ENCODE measurements at places on chromosomes 12 and 14.

GRCh38 chr14:90607141-90607540 lies 209.1 kb downstream of the TTC7B start:
- no peak for DNase-seq

- no peak for DNase-seq
Measured at GRCh38 chr12:124075841-124076240, 102.8 kb downstream of the ZNF664 start.

DNA sequence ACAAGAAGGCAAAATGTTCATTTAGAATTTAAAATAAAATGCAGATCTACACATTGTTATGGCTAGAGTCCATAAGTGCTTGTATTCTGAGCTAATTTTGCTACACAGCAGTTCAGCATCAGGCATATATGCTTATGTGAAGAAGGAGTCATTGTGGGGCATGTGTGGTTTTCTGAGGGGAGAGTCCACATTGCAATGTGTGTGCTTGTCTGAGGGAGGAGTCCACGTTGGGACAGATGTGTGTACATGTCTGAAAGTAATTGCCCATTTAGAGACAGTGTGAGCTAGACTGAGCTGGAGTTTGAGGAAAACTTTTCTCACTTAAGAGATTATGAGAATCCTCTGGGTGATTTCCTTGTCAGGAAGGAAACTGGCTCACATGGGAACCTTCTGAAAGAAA lies 767.9 kb downstream of the TMEM121 start:
- no peak for DNase-seq

DNA sequence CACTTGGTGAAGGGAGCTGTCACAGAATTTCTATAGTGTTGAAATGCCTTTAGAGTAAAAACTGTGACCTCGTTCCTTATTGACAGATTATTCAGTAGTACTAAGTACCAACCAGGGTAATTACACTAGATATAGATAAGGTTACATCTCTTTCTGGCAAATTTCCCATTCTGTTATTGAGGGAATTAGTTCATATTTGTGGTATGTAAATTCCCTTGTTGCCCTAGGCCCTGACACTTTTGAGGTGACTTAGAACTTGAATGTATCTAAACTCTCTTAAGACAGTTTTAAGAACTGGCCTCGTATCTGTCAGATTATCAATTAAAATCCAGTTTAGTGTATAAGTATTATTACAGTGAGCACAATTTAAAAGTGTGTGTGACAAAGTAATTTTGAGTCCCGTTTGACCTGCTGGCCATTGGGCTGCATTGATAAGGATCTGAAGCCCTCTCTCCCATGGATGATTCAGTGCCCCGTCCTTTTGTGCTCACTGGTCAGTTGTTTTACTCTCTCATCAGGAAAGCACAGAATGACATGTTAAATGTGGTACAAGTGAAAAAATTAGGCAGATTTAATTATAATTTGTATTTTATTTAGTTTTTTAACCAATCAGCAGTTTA lies 123.2 kb downstream of the GPR135 start:
- DNase-seq: no peak

GRCh38 chr14:53516261-53516774 lies 363.2 kb upstream of the DDHD1 start:
- no peak for DNase-seq

DNA sequence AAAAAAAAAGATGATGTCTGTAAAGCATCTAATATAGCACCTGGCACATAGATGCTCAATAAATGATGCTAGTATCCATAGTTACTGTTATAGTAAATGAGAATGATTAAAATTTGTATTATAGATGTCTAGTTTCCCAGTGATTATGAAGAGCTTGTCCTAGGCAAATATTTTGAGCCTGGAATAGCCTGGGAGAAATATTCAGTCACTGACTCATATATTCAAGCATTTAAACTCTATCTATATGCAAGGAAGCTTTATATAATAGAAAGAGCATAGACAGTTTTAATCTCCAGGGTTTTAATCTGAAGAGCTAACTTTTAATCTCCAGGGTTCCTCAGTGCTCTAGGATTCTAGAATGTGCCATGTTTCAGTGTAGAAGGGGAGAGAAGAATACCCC lies 91.5 kb upstream of the VASH1 start:
- DNase-seq: no peak

DNA sequence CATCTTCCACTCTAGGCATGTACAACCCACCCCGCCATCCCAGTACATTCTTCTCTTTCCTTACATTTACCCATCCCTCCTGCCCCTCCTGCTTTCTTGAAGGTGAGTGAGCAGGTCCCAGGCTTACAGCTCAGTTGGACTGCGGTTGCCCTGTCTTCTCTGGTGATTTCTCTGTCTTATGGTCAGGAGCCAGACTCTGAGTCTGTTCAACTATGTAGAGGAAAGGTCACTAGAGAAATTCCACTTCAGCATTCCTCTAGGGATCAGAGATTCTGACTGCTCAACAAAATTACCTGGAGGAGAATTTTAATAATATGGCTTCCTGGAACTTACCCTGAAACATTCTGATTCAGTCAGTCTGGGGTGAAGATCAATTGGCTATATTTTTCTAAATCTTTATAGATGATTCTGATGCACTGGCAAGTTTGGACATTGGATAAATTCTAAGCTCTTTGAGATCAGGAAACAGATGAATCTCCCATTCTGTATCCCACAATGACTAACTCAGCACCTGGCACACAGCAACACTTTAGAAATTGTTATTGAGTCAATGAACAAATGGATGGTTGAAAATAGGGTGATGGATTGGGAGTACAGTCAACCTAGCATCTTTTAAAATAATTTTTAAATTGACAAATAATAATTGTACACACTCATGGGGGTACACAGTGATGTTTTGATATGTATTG lies 128.6 kb upstream of the HIF1A start:
- no peak for DNase-seq

DNA sequence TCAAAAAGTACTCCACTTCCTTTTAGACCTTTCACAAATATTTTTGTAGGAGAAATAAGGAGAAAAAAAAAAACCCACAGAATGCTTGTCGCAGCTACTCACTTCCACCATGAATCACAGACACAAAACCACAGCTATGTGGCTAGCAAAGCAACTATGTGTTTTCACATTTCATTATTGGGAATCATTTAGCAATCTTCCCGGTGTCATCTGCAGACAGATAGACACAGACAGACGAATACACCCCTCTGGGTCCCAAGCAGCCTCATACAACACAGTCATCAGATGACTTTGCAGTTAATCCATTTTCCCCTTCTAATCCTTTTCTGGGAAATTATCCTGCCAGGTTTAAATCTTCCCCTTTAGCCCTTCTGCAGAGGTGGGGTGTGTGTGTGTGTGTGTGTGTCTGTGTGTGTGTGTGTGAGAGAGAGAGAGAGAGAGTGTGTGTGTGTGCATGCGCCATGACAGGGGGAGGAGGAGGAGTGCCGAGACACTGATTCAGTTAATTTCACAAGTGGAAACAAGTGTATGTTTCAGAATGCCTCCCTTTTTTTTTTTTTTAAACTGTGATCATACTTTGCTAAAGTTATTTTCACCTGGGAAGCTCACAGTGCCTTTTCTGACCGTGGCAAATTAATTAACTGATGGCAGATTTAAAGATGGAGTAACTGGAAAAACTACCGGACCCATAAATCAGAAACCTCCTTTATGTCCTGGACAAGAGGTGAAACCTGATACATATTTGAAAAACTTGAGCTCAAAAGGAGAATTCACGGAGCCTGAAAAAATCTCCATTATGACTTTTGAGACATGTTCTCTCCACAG lies 39.9 kb downstream of the LTBP2 start:
- DNase-seq: peak; percentile 16

- DNase-seq: no peak
Measured at GRCh38 chr12:88509347-88509746, 70.9 kb downstream of the KITLG start.

DNA sequence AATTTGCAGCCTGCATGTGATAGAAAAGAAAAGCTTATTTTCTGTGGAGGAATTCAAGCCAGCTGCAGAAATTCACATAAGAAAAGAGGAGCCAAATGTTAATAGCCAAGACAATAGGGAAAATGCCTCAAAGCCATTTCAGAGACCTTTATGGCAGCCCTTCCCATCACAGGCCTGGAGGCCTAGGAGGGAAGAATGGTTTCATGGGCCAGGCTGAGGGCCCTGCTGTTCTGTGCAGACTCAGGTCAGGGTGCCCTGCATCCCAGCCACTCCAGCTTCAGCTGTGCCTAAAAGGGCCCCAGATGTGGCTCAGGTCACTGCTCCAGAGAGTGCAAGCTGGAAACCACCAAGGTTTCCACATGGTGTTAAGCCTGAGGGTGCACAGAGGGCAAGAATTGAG lies 21.2 kb upstream of the CCDC88C start:
- no peak for DNase-seq

DNA sequence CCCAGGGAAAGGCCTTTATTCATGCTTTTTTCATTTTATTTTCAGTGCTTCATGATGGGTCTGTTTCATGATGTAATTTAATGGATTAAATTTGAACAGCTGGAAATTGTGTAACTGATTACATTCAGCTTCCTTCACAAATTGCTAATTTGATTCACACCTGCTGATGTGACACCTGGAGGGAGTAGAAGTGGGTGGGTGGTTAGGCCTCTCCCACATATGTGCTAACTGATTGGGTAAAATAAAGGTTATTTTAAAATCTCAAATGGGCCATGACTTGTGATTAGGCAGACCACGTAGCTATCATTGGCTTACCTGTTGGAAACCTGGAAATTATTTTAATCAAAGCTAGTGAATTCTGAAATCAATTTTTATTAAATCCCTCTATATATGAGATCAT lies 142.1 kb downstream of the GXYLT1 start:
- no peak for DNase-seq

- DNase-seq: no peak
Measured at GRCh38 chr12:6996040-6996441, 22.2 kb downstream of the LPCAT3 start.

DNA sequence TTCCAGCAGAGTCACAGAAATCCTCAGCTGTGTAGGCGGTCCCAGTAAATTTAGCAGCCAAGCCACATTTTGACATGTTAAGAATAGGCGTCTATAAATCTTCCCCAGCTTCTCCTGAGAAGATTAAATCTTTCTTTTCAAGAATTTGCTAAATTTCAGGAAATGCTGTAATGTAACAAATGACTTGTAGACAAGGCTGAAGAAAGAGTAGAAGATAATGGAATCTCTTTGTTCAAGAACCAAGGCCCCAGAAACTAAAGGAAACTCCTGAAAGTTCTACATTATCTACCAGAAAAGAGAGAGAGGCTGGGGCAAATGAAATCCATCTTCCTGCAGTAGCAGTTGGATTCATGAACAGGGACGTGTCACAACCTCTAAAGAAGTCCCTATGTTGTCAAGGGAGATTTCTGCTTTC lies 760.3 kb downstream of the NOVA1 start:
- DNase-seq: no peak

GRCh38 chr12:101019667-101020066 lies 190.4 kb downstream of the SLC5A8 start:
- DNase-seq: no peak

DNA sequence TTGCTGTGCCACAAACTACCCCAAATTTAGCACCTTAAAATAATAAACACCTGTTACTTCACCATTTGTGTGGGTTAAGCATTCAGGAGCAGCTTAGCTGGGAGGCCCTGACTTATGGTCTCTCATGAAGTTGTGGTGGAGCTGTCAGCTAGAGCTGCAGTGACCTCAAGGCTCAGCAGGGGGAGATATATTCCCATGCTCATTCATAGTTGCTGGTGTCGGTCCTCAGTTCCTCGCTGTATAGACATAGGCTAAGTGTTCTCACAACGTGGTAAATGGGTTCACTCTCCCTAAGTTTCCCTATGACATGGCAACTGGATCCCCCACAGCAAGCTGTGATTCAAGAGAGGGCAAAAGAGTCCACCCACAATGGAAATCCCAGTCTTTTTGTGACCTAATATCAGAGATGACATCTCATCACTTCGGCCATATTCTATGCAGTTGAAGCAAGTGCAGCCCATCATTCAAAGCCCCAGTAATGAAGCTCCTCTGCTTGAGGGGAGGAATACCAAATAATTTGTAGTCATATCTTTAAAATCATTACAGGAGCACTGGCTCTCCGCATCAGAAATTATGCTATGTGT lies 41.1 kb downstream of the PRB3 start:
- DNase-seq: peak; percentile 4

DNA sequence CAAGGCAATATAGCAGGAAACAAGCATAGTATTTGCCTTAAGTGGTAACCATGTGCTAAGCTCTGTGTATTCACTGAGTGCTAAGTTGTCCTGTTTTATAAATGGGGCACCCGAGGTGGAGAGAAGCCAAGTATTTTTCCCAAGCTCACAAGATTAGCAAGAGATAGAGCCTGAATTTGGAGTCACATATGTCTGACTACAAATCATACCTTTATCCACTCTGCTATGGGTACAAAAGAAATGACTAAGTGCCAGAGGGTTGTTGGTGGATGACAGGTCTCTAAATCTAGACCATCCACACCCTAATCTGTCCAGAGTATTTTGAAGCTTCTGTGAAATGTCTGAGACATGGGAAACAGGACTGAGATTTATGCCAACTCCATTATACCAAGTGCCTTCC lies 182.1 kb upstream of the SEL1L start:
- no peak for DNase-seq

DNA sequence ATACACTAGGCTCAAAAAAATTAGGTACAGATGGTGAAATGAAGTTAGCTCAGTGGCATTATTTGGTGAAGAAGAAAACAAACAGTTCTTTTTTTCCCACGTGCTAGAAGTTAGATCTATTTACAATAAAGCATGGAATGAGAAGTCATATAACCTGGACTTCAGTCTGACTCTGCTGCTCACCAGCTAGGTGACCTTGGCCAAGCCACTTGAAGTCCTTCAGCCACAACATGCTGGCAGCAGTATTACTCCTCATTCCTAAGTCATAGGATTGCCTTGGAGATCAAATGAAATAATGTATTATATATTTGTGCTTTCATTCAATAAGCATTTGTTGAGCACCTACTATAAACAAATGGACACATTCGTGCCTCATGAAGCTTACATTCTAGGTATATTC lies 45.2 kb downstream of the PTHLH start:
- no peak for DNase-seq

DNA sequence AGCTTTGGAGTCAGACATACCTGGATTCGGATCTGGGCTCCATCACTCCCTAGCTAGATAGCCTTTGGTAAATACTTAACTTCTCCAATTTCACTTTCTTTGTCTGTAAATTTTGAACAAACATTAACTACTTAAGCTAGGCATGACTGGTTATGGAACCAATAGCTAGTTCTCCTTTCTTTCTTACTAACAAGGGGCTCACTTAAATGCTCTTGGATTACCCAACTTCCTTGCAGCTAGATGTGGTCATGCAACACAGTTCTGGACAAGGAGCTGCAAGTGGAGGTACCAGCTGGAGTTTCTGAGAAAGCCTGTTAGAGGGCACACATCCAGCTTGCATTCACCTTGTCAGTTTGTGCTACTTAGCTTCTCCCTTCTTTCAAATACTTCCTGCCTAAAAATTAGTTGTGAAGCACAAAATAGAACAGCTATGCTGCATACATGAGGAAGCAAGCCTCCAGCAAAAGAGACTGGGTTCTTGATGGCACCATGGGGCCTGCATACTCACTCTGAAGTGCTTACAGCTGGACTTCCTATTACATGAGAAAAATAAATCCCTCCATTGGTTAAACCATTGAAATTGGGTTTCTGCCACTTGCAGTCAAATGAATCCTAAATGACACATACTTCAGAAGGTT lies 210.1 kb upstream of the EEA1 start:
- DNase-seq: no peak

- DNase-seq: no peak
Measured at GRCh38 chr12:4829161-4829792, 80.4 kb upstream of the KCNA1 start.

GRCh38 chr14:36591482-36591881 lies 9.1 kb upstream of the NKX2-8 start:
- no peak for DNase-seq

GRCh38 chr12:132196038-132196872 lies 52.0 kb downstream of the NOC4L start:
- no peak for DNase-seq
